ENCODE measurements at places on chromosomes 4 and X.

DNA sequence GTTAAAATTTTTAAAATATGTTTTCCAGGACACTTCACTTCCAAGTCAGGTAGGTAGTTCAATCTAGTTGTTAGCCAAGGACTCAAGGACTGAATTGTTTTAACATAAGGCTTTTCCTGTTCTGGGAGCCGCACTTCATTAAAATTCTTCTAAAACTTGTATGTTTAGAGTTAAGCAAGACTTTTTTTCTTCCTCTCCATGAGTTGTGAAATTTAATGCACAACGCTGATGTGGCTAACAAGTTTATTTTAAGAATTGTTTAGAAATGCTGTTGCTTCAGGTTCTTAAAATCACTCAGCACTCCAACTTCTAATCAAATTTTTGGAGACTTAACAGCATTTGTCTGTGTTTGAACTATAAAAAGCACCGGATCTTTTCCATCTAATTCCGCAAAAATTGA is 49.7 kb downstream of the XIAP start:
- DNase-seq = no peak

GRCh38 chrX:79477691-79478090 is 110.6 kb upstream of the ITM2A start:
- DNase-seq = no peak

DNA sequence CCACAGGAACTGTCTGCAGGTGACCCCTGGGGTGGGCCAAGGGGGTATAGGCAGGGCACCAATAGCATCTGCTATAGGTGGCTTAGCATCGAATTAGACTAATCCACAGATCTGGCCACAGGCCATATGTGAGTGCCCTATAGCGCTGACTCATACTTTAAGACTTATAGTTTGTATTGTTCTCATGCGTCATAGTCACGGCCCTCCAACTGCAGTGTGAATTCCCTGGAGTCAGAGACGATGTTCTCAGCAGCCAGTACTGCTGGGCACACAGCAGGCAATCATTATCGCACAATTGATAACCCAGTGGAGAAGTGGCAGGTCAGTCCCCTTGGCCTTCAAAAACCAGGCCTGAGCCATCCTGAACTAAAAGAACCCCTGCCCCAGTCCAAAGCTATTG is 58.1 kb downstream of the ADGRG2 start:
- no peak for DNase-seq

DNA sequence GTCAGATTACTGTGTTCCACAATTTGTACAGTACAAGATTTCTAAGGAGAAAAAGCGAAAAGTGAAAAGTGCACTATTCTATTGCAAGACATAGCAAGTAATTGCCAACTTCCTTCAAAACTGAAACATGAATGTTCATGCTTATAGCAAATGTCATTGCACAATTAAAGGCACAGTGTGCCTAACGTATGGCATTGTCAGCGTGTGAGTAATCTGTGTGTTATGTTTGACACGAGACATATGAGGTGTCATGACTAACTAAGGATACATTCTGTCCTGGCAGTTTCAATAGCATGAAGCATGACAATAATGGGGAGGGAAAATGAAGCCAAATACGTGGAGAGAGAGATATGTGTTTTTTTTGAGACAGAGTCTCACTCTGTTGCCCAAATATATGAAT is 33.6 kb upstream of the TBC1D9 start:
- no peak for DNase-seq

- DNase-seq = no peak
These were observed 27.2 kb upstream of the GRPR start for GRCh38 chrX:16096141-16096540.

DNA sequence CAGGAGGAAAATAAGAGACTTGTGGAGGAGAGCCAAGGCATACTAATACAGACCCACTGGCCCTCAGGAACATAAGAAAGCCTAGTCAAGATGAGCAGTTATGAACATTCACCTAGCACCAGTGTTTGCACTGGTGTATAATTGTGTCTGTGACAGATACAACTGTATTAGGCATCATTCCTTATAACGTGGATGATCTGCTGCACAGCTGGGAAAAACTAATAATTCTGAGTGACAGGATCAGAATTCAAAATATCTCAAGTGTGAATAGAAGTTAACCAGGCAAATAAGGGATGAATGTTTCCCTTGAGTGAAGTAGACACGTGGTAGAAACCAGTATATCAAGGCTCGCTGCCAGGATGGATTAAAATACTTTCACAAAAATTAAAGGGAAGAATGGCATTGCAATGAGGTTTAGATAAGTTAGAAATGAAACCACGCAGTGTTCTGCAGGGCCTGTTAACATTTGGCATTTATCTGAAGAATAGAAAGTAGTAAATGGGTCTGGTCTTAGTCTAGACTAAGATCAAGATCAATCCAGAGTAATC is 325.9 kb downstream of the EPHA5 start:
- no peak for DNase-seq

- DNase-seq = peak; percentile 2
These were observed 51.9 kb downstream of the PHKA2 start for GRCh38 chrX:18931972-18932371.

GRCh38 chr4:81512757-81513501 is 41.2 kb upstream of the RASGEF1B start:
- DNase-seq = no peak

- DNase-seq = no peak
These were observed 621.5 kb upstream of the HTR2C start for GRCh38 chrX:113962343-113962742.

DNA sequence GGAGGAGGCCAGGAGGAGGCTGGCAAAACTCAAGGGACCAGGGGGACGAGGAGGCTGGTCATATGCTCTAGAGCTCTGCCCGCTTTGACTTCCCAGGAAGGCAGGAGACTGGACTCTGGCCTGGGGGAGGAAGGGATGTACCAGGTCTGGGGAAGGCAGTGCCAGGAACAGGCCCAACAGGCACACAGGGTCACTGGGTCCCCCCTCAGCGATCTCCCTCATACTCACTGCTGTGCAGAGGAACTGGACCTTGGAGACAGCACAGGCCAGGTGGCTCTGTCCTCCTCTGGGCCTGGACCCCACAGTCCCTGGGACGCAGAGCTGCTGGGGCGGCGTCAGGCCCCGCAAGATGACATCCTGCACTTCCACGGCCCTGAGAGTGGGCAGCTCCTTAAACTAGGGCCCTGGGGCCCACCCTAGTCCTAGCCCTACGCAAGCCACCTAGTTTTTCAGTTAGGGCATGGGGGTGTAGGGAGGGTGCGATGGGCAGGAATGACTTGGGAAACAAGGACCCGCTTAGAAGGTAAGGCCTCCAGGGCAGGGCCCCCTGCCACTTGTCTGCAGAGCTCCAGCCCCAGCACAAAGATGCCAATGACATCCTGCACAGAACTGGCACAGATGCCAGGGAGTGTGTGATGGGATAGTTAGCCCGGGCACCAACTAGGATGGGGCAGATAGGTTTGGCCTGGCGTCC is 59.5 kb downstream of the HTRA3 start:
- DNase-seq = no peak

GRCh38 chr4:167939863-167940616 is 152.3 kb upstream of the ANXA10 start:
- DNase-seq = no peak

DNA sequence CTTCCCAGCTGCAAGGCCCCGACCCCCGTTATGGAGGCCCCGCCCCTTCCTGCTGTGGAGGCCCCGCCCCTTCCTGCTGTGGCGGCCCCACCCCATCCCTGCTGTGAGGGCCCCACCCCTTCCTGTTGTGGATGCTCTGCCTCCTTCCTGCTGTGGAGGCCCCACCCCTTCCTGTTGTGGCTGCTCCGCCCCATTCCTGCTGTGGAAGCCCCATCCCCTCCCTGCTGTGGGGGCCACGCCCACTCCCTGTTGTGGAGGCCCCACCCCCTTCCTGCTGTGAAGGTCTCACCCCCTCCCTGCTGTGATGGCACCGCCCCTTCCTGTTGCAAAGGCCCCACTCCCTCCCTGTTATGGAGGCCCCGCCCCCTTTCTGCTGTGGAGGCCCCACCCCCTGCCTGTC is 104.9 kb upstream of the PSAPL1 start:
- peak; percentile 6 for DNase-seq
